ENCODE measurements at places on chromosomes 3 and 15.

DNA sequence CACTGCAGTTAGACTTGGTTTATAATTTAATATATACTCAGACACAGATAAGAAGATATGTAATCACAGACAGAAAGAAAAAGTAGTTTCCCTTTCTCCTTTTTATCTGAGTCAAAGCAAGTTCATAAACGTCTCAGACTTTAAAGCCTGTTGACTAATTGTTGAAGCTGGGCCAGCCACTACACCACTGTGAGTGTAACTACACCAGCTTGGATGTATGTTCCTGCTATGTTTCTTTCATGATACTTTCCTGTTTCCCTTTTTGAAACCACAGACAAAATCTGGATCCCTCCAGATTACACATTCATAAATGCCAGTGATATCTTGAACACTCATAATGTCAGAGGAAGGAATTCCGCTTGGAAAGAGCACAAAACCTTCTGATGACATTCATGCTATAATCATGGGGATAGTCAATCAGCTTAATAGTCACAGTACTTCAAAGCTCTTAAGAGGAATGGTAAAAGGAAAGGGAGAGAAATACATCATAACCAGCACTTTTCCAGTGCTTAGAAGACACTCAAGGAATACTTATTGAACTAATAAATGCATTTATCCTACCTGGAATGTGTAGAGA lies 32.0 kb downstream of the KCNMB2 start:
- no peak for DNase-seq

GRCh38 chr3:101229681-101230080 lies 90.7 kb downstream of the IMPG2 start:
- DNase-seq: no peak

DNA sequence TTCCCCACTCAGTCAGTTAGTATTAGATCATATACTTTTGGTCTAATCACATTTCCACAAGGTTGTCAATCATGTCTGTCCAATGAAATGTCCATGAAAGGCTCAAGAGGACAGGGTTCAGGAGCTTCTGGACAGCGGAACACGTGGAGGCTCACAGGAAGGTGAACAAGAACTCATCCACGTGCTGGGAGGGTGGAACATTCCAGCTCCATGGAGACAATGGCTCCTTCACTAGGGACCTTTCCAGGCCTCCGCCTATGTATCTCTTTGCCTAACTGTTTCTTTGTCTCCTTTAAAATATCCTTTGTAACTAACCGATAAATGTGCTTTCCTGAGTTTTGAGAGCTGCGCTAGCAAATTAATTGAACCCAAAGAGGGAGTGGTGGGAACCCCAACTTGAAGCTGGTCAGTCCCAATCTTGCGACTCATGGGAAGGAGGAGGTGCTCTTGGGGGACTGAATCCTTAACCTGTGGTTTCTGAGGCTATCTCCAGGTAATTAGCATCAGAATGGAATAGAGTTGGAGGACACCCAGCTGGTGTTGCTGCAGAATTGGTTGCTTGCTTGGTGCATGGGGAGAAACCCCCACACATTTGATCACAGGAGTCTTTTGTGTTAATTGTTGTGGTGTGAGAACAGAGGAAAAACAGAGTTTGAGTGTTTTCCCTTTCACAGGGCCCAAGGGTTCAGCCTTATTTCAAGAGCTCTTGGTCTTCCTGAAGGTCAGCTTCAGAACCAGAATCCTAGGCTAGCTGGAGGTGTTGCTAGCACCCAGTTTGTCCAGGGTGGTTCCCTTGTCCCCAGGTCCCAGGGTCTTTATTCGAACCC lies 3.0 kb upstream of the TKT start:
- no peak for DNase-seq

DNA sequence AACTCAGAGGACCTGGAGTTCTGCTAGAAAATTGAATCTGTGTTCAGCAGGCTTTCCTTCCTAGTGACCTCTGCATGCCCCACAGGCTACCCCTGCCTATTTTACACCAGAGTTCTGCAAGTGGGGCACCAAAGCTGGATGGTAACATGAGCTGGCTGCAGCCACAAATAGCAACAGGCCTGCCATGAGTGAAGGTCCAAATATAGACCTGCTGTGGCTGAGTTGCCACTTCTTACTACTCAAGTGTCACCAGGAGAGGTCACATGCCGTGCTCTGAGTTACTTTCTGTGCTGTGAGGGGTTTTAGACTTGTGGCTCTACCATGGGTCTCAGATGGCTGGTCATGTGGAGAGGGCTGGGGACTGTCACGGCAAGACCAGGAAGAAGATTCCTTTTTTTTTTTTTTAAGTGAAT lies at the start of gene FSD2:
TSS of gene FSD2 (minus strand) at position 76 of the 413 bp plus-strand sequence. CDS start 18,679 bp downstream, outside the sequence.
- DNase-seq: no peak

DNA sequence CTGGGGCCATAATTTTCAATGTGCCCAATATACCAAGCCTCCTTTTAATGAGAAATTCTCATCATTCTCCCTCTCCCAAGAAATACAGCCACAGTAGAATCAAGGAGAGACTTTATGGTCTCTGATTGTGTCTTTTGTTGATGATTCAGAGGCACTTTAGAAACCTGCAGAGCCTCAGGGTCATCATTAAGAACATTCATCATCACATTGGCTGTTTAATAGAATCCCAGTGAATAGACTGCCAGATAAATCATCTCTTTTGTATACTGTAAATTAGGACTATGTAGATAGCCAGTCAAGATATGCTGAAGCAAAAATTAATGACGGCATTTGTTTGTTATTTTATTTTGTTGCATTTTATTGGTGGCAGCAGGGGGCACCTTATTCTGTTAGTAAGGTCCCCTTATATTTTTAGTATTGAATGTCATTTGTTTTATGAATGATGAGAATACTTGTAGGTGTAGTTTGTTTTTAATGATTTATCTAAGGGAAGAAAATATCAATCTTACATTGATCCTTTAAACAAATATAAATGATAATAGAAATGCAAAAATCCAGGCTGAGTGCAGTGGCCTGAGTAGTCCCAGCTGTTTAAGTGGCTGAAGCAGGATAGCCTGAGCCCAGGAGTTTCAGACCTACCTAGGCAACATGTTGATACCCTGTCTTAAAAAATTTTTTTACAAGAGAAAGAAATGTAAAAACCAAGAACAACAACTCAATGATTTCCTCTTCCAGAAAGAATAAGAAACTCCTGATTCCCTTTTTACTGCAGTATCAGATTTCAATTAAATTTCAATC lies 138.8 kb downstream of the ZBBX start:
- no peak for DNase-seq

DNA sequence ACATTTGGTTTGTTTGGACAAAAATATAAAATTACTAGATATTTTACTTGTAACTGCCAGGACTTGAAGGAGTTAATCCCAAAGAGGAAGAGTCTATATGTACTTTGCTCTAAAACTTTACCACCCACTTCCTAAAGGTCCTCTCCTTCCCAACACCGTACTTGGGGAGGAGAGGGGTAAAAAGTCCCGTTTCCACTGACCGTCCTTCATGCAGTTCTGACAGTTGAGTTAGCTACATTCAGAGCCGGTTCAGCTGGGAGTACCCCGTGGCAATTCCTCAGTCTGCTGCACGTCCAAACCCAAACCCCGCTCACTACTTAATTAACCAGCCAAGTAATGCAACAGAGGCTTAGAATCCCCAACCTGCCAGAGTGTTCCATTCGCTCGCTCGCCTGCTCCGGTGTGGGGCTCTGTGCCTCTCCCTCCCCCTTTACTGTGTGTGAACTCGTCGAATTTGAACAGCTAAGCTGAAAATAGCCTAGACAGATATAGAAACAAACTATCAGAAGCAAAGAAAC lies 519.7 kb downstream of the FOXP1 start:
- no peak for DNase-seq

- DNase-seq: no peak
These were observed 113.9 kb downstream of the OXNAD1 start for GRCh38 chr3:16378920-16379319.

- DNase-seq: no peak
These were observed 62.1 kb downstream of the RASGRF1 start for GRCh38 chr15:79028411-79028964.

GRCh38 chr3:101849714-101850245 lies 466 bp downstream of the NFKBIZ start:
- DNase-seq: no peak

DNA sequence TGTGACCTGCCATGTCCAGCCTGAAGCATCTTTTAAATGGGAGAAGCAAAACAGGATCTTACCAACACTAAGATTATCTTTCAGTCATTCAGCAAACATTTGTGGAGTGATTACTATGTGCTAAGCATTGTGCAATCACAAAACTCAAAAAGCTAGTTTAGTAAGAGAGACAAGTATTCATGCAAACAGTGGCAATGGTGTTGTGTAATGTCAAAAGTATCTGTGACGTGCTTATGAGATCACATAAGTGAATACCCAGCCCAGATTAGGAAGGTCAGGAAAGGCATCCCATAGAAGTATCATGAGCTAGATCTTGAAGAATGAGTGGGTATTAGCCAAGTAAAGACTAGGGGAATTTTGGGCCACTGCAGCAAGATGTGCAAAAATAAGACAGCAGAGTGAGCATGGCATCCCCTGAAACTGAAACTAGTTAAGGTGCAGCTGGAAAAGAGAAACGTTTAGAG lies 32.1 kb downstream of the SEC62 start:
- DNase-seq: no peak

DNA sequence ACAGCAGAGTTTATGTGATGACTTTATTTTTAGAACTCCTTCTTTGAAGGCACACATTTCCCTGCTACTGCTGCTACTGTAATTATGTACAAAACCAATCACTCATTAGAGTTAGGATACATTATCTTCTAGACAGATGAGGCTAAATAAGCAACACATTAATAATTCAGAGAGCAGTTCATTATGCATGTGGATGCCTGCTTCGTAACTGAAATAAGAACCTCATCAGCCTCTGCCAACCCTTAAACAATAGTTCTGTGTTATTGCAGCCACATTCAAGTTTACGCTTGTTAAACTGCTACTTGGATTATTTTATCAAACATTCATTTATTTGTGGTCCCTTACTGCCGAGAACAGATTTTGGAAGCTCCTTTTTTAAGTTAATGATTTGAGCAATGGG lies 52.5 kb upstream of the C15orf61 start:
- DNase-seq: no peak

DNA sequence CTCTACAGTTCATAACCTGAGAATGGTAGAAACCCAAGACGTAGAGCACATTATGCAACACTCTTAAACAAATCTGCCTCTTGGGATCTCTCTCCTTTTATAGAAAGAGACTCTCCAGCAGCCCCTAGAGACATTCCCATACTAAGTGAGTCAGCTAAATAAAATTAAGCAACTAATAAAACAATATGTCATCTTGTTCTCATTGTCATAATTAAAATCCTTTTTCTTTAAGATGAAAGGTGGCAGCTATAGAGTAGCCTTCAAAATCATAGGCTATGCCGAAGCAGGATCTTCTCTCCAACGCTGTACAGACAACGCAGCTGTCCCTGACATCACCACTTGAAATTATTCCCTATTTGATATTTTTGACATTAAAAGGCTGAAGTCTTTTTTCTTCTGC lies 790.0 kb downstream of the FHIT start:
- no peak for DNase-seq

- no peak for DNase-seq
These were observed 6.4 kb upstream of the ADAM10 start for GRCh38 chr15:58755956-58756355.

GRCh38 chr3:177065285-177066033 lies 131.8 kb downstream of the TBL1XR1 start:
- DNase-seq: no peak

DNA sequence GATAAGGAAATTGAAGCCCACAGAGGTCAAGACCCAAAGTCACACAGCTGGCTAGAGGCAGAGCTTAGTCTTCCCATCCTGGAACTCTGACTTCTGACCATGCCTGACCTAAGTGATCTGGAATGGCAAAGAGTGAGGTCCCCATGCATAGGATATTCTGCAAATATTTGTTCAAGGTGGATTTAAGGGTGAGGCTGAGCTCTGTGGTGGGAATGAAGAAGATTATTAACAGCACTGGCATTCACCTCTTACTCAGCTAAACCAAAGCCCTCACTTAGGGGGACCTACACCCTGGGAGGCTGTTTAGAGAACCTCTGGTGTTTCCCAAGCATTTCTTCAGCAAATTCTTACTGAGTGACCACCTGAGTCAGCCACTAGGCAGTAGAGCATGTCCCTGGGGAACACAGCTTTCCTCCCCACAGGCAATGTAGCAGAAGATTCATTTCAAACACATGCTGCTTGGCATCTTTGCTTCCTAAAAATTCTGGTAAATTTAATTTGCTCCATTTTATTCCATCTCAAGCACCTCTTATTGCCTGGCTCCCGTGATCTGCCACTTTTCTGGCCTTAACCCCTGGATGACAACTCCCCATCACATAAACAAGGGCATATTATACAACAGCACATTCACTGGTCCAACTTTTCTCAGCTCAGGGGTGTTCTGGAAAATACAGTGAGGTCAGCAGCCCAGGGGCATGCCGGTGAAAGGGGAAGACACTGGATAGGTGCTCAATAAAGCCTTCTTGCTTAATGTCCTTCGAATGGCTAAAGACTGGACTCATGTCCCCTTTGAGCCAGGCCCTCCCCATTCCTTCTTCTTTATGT lies 176.0 kb downstream of the ABHD5 start:
- no peak for DNase-seq

DNA sequence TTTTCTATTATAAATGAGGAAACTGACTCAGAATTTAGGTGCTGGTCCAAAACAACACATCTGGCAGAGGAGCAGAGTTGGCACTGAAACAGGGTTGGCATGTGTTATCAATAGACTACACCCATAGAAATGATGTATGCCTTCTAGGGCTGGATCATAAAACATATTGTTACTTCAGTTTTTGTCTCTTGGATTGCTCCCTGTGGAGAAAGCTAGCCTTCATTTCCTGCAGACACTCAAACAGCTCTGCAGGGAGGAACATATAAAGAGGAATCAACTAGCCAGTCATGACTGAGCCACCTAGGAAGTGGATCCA lies 507 bp upstream of the MRPL3 start:
- no peak for DNase-seq

DNA sequence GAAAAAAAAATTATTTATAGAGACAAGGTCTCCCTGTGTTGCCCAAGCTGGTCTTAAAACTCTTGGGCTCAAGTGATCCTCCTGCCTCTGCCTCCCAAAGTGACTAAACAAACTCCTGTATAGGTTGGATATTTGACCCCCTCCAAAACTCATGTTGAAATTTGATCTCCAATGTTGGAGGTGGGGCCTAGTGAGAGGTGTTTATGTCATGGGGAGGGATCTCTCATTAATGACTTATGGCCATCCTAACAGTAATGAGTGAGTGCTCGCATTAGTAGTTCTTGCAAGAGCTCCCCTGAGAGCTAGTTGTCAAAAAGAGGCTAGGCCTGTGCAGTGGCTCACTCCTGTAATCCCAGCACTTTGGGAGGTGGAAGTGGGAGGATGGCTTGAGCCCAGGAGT lies 141.2 kb downstream of the STT3B start:
- DNase-seq: no peak

All from left renal cortex interstitium (tissue), 4 donors.